ENCODE measurements at places on chromosomes 6 and 20. TPM values are rescaled to one million over a fixed set of nuclear protein-coding genes. Genes with fewer than 3 reads are reported as not detected.

DNA sequence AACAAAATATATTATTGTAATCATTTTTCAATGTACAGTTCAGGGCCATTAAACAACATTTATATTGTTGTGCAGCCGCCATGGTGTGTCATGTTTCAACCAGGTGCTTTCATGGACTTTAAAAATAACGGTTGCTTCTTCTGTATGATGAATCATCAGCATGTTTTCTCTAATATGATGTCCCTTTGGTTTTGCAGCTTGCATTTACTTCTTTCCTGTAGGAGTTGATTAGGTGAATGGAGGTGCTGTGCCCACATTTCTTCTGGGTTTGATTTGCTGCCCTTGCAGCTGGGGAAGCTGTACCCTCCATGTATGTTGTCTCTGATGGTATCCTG is 54.9 kb upstream of the TULP4 start:
- DNase-seq: no peak

DNA sequence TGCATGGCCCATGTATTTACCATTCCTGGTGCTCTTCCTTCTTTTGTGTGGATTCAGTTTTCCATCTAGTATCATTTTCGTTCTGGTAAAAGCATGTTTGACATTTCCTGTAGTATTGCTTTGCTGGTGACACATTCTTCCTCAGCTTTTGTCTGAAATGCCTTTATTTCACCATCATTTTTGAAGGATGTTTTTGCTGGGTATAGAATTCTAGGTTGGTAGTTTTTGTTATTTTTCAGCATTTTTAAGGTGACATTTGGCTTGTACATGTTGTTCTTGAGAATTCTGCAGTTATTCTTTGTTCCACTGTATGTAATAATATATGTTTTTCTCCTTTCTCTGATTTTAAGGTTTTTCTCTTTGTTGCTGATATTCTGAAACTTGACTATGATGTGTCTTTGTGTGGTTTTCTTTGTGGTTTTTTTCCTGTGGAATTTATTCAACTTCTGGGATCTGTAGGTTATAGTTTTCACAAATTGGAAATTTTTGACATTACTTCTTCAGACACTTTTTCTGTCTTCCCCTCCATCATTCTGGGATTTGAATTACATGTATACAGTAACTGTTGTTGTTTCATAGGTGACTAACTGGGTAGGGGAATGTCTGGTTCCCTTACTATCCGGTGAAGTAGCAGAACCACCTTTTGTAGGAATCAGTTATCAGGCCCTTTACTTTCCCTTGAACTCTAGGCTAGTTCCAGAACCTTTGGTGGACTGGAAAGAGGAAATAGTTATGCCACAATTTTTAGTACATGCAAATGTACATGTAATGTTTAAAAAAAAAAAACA is 30.2 kb downstream of the SNX9 start:
- no peak for DNase-seq

GRCh38 chr20:7505835-7506221 is 434.4 kb downstream of the HAO1 start:
- DNase-seq: no peak

DNA sequence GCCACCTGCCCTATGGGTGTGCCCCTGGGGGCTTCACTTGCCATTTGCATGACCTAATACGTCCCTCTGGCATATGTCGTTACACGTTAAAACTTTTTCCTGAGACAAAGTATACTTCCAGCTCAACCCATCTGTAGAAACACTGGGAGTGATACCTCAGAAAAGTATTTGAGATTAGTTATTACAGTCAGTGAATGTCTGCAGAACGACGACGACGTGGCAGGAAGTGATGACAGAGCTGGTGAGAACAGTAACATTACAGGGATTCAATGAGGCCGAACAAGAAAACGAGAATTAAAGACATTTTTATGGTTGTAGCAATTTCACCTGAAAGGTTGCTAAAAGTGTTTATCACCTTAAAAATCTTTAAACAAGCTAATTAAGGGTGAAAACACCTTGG is 40.2 kb downstream of the SASH1 start:
- no peak for DNase-seq

DNA sequence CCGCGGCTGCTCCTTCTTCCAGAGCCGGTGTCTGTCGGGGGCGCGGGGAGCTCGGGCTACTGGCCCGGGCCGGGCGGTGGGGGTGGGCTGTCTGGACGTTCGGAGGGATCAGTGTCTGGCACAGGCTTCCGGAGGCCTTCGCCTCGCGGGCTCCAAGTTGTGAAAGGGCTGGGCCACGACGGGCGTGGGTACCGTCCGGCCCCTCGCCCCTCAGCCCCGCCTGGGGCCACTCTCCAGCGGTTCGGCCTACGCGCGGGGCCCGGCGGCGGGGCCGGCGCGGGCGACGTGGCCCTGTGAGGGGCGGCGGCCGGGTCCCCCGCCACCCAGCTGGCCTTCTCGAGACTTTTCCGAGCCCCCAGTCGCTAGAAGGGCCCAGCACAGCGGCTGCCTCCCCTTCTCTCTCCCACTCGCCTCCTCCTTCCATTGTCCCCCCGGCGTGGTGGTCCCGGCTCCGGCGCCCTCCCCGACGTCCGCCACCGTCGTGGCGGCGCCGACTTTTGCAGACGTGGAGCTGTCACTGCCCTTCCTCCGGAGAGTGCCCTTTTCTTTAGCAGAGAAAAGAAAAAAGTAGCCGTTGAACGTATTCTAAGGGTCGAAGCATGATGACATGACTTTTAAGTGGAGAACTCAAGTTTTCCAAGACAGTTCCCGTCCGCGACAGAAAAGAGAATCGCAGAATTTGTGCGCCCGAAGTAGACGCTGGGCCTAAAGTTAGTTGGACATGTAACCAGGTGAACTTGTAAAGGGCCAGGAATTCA is 571 bp downstream of the ITCH start:
- DNase-seq: peak; percentile 77

DNA sequence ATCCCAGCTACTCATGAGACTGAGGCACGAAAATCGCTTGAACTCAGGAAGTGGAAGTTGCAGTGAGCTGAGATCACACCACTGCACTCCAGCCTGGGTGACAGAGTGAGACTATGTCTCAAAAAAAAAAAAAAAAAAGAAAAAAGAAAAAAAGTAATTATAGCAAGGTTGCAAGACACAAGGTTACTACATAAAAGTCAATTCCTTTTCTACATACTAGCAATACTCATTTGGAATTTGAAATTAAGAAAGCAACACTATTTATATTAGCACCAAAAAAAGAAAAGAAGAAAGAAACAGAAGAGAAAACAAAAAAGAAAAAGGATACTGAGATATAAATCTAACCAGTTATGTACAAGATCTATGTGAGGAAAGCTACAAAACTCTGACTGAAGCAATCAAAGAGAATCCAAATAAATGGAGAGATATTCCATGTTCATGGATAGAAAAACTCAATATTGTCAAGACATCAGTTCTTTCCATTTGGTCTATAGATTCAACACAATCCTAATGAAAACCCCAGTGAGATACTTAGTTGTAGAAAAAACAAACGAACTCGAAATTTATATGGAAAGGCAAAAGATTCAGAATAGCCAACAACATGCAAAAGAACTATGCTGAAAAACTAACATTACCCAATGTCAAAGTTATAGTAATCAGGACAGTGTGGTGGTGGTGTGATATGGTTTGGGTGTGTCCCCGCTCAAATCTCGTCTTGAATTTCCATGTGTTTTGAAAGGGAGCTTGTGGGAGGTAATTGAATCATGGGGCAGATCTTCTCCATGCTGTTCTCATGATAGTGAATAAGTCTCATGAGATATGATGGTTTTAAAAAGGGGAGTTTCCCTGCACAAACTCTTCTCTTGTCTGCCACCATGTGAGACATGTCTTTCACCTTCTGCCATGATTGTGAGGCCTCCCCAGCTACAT is 73.3 kb downstream of the GPX5 start:
- DNase-seq: no peak

- DNase-seq: no peak
These were observed 11.8 kb downstream of the ADTRP start for GRCh38 chr6:11766589-11767450.

- DNase-seq: no peak
These were observed 279.2 kb downstream of the PTPRK start for GRCh38 chr6:128241216-128241615.

DNA sequence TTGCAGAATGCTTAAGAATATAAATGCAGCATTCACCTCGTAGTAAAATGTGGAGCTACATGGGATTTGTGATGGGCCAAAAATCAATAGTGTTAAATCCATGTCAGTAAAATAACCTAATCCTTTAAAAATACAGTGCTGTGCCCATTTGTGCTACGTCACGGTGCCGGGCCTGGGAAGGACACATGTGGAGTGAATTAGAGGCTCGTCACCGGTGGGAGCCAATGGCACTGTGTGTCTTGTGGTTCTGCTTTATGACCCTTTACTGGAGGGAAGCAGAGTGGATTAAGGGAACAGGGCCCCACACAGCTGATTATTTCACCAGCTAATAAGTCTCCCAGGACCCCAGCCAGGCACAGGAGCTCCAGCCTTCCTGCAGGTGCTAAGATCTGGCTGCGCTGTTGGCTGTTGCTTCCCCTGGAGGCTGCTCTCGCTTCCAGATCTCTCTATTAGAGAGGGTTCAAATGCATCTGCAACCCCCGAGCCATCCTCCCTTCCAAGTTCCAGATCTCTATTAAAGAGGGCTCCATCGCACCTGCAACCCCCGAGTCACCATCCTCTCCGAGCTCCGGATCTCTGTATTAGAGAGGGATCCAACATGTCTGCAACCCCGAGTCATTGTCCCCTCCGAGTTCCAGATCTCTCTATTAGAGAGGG is 405.8 kb downstream of the CDH4 start:
- DNase-seq: no peak

DNA sequence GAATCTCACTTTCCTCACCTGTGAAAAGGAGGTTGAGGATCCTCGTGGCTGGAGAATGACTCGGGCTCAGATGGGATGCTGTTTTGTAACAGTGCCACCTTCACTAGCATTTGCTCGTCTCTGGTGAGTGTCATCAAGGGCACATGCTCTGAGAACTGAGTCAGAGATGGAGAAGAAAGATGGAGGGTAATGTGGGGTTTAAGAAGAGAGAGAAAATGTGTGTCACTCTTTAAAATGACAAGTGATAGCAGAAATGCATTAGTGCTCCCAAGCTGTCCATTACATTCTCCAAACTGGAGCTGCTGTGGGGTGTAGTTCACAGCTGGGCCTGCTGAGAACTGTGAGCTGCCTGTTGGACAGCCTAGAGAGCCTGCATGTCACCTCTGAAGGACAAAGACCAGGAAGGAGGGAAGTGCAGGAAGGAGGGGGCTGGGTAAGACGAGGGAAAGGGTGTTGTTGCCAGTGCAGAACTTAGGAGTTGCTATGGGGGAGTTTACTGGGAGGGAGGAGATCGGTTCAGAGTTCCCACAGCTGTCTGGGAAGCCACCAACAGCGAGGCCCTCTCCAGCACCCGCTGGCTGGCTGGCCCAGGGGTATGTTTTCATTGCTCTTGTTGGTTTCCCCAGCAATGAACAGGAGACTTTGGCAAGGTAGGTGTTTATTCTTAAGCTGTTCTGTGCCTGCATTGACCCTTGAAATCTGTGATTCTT is 19.8 kb downstream of the GMPR start:
- peak; percentile 36 for DNase-seq

- no peak for DNase-seq
These were observed 161.8 kb downstream of the MTHFD1L start for GRCh38 chr6:151027295-151027747.

- no peak for DNase-seq
These were observed 34.9 kb upstream of the ECI2 start for GRCh38 chr6:4170297-4170696.

DNA sequence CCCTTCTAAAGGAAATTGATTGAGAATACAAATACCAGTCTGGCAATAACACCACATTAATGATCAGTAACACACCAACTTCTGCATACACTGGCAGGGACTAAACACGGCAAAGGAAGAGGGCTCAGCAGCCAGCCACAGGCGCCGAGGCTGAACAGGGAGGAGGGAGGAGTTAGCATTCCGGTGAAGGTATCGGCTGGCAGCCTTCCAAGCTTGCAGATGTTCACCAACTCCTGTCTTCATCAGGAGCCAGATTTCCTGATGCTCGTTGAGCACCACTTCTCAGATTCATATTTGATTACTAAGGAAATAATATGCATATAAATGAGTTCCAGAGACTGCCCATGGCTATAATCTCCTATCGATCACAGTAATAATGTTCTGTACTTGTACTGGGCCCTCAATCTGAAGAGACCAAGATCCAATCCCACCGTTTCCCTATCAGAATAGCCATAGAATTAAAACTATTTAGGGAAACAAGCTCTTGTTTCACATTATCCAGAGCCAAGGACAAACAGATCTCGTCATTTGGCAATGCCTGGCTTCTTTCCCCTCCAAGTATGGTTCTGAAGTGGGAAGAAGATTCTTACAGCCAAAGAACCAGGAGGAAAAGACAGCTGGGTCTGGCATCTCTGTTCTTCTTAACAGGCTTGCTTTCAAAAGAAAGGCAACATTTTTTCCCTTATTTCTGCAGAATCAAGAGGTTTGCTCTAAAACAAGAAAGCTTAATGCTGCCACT is 42.2 kb downstream of the GFOD1 start:
- DNase-seq: peak; percentile 62

DNA sequence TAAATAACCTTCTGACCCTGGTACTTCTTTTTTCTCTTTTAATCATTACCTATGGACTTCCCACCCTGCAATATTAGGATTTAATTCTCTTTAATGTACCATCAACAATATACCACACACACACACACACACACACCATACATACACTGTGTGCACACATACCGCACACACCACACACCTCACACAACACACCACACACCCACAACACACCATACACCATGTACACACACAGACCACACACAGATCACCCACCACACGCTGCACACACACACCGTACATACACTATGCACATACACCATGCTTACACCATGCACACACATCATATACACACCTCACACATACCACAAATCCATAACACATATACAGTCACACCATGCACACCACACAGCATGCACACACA is 57.4 kb upstream of the MAP3K4 start:
- no peak for DNase-seq

MROH8 gene
- polyA plus RNA-seq: 0.84 TPM

DNA sequence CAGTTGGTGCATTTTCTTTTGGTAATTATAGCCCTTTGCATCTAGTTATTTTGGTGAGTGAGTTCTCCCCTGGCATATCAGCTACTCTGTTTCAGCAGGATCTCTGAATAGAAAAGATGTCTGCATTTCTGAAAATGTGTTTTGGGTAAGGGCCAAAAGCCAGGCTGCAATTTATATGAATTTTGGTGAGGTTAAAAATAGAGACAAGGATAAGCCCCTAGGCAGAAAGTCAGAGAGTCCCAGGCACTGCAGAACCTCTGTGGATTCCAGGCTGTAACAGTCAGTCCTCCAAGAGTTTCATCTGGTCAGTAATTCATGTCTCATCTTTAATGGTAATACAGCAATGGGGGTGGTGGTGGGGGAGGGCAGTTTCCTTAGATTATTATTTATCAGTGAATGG is 53.0 kb downstream of the HDGFL1 start:
- DNase-seq: peak; percentile 44

GGTLC1 gene
- polyA plus RNA-seq: 98.4 TPM
